ENCODE measurements at places on chromosomes 3 and 15. TPM values are rescaled to one million over a fixed set of nuclear protein-coding genes. Genes with fewer than 3 reads are reported as not detected.

- no peak overlapping the region for H3K27ac ChIP-seq
- H3K4me1 ChIP-seq = peaks cover 41% of the 10 kb centered on the region
- H3K36me3 ChIP-seq = peaks cover 16% of the 10 kb centered on the region
- peak overlapping the region; percentile 40 for H3K4me3 ChIP-seq
- no peak for DNase-seq
Observed at GRCh38 chr3:15795651-15796308, 2.0 kb downstream of the ANKRD28 start.

- H3K27ac ChIP-seq = no peak overlapping the region
- H3K4me1 ChIP-seq = no peaks in the 10 kb centered on the region
- peaks cover 6% of the 10 kb centered on the region for H3K27me3 ChIP-seq
- H3K36me3 ChIP-seq = no peaks in the 10 kb centered on the region
- no peak for DNase-seq
Observed at GRCh38 chr15:92021792-92022191, 168.3 kb downstream of the SLCO3A1 start.

Gene FAM81A
- total RNA-seq = 4.2 TPM

Gene IQCF5
- total RNA-seq = not detected
